ENCODE measurements at places on chromosomes 5 and 9. TPM values are rescaled to one million over a fixed set of nuclear protein-coding genes. Genes with fewer than 3 reads are reported as not detected.

- DNase-seq: no peak
Measured at GRCh38 chr5:149604321-149604720, 23.0 kb downstream of the ARHGEF37 start.

SLC6A18 gene
- total RNA-seq: not detected

DNA sequence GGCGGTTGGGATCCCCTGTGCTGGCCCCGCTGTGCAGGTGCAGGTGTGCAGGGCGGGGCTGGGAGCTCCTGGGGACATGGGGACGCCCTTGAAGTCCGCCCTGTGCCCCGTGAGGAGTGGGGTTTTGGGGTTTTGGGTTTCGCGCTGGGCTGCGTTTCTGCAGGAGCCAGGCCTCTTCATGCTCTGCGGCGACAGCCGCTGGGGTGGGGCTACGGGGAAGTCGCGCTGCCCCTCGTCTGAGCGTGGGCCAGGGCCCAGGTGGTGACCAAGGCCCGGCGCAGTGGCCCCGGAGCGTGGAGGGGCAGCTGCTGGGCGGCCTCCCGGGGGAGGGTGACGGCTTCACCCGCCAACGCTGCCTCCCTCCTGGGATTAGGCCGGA is 47.8 kb upstream of the IRX4 start:
- no peak for DNase-seq

DNA sequence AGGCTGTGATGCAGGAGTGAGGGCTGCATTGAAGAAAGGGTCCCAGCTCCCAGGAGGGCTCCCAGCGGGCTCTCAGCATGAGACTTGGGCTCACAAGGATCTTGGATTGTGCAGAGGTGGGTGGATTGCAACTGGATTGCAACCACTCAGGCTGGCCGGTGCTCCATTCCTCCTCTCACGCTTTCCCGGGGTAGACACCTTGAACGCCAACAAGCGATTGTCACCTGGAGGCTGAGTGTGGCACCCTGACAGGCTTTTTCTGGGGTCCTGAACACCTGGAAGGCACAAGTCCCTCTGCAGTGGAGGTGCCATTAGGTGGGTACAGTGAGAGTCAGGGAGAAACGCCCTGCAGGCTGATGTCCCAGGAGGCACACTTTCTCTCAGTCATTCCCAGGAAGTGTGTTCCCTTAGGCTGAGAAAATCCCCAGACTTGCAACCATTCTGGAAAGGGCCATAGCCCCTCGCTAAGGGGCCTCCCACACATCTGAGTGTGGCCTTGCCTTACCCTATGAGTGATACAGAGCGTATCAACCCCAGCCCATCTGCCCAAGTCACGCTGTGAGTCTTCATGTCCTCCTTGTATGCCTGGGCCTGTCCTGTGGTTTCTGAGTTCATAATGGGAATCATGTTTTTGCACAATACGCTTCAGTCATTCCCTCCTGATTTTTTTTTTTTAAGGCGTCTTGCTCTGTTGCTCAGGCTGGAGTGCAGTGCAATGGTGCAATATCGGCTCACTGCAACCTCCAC is 488.1 kb downstream of the IRX1 start:
- no peak for DNase-seq

GRCh38 chr9:116337015-116337414 is 183.4 kb downstream of the PAPPA start:
- no peak for DNase-seq

TAF11L5 gene
- not detected for total RNA-seq

C9orf50 gene
- total RNA-seq: not detected

DNA sequence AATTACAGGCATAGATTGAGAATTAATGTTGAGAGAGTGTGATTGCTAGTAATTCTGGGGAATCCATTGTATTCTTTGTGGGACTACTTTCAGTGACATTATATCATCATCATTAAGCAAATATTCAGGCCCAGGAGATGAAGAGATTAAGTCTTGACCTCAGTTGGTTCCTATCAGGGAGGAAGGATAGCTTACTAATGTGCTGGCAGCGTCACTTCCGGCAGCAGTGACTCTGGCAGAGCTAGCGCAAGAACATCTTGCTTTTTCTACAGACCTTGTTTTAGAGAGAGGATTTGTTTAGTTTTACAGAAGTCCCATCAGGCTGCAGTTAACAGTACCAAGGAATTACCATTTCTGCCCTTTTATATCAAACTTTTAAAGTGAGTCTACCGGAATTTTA is 20.3 kb downstream of the OSTF1 start:
- no peak for DNase-seq

HSPA9 gene
- total RNA-seq: 481 TPM

CCDC69 gene
- 7.6 TPM for total RNA-seq

TMEM252 gene
- total RNA-seq: not detected

DNA sequence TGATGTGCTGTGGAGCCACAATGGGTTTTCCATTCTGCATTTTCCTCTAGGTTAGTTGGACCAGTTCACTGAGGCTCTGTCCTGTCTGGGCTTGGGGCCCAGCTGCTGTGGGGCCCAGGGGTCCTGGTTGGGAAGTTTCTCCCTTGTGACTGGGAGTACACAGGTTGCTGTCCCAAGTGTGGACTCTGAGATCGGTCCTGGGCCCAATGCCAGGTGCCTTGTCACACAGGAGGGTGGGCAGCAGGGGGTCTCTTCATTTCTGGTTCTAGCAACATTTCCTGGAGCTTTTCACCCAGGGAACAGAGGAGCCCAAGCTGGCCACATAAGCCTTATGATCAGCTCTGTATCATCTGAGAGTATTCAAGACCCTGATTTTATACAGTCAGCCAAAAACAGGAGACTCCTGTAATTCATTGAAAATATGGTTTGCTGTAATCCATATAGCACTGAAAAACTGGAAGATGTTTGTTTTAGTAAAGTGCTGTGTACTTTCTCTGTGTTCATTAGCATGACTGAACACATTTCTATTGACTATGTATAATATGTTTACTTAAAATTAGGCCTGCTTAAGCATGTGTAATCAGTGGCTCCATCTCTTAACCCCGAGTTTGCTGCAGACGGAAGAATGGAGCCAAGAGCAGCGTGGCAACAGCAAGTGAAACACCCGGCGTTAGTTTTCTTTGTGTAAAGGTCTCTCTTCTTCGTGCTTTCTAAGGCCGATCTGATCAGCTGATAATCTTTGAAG is 62.5 kb downstream of the MVB12B start:
- no peak for DNase-seq

SLC9A3 gene
- total RNA-seq: 4.0 TPM

DNA sequence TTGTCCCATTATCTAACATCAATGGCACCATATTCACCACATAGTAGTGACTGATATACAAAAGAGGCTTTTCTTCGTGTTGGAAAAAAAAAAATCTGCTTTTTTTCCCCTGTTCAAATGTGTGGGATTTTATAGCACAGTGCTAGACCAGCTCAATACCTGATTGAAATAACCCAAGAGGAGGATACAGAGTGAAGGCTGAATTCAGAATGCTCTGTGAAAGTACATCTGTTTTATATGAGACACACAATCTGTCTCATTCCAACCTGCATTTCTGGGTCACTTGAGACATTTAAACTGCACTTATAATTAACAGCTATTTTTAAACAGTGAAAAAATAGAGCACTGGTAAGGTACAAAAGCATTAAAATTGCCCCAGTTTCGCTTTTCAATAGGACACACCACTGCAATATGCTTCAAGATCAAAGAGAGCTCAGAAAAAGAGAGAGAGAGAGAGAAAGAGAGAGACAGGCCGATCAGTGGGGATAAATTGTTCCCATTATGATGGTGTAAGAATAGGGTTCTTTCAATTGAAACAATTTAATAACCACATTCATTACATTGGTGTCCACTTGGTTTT is 179.3 kb downstream of the NR2F1-AS1 start:
- no peak for DNase-seq

DNA sequence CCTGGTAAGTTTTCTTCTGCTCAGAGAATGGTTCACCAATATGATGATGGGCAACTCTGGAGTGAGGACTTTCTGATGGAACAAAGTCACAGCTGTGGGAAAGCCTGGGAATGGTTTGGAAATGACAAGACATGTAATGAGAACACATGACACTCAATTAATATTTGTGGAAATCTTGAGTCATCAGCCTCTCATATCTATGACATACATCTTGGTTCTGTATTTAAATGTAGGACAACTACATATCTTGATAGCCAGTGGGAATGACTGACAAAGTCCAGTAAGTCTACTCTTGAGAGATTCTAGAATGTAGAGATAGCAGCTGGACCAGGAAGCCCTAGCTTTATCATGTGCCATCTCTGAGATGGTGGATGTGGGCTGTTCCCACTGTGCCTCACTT is 85.5 kb downstream of the PALM2AKAP2 start:
- DNase-seq: no peak

- DNase-seq: no peak
Measured at GRCh38 chr9:77750284-77750683, 102.2 kb upstream of the GNA14 start.

GRCh38 chr9:125758986-125759763 is 12.0 kb downstream of the PBX3 start:
- DNase-seq: no peak

- DNase-seq: no peak
Measured at GRCh38 chr9:117218951-117219350, 195.9 kb downstream of the ASTN2 start.

GRCh38 chr9:87534957-87535356 is 37.3 kb downstream of the DAPK1 start:
- no peak for DNase-seq

DNA sequence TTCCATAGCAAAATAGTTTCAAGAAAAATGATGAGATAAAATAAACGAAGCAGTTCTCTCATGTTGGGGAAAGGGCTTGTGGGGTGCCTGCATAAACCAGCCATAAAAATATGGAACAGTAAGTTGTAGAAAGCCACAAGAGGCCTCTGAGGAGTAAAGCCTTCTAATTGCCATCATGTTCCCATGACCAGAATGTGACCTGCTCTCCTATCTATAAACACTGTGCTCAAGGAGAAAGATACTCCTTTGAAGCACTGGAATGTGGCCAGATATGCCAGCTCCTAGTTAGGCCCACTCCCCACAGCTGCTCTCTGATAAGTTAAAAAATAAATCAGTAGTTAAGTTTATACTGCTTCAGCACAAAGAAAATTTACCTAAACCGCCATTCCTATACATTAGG is 65.8 kb downstream of the SETX start:
- no peak for DNase-seq

ANP32B gene
- 454 TPM for total RNA-seq

DNA sequence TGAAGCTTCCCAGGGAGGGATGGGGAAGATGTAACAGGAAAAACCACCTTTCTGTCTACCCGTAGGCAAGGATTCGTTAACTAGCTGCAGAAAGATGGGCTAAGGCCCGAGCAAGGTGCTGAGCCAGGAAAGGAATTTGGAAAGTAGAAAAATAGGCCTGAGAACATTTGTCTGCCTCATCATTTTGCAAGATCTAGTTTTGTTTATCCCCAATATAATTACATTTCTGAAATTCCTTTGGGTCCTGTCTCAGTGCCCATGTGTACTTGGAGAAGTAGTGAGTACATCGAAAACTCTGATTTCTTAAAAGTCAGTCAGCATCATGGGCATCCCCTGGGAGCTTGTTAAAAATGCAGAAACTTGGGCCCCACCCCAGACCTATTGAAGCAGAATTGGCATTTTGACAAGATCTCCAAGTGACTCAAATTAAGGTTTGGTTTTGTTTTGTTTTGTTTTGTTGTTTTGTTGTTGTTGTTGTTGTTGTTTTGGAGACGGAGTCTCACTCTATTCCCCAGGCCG is 52.1 kb upstream of the CEMIP2 start:
- no peak for DNase-seq

DNA sequence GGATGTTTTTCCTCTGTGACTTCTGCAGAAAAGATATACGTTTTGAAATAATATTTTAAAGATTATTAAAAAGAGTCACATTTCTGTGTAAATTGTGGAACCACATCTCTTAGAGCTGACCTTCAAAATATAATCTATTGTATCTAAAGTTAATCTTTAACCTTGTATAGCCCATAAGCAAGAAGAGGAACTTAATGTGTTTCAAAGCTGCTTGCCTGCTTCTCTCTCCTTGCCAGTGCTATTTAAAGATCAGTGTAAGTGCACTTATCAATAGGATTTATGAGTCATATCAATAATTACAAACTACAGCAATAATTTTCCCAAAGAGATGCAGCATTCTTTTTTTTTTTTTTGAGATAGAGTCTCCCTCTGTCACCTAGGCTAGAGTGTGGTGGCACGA is 29.4 kb upstream of the GDA start:
- no peak for DNase-seq

- no peak for DNase-seq
Measured at GRCh38 chr9:92098638-92099037, 16.6 kb downstream of the SPTLC1 start.

GRCh38 chr5:117999939-118000549 is 988.3 kb downstream of the DTWD2 start:
- no peak for DNase-seq

TRIM36 gene
- 0.51 TPM for total RNA-seq

- DNase-seq: no peak
Measured at GRCh38 chr5:54794135-54794975, 191.0 kb downstream of the ESM1 start.

GRCh38 chr9:105441616-105442160 is 6.1 kb upstream of the FSD1L start:
- no peak for DNase-seq

DNA sequence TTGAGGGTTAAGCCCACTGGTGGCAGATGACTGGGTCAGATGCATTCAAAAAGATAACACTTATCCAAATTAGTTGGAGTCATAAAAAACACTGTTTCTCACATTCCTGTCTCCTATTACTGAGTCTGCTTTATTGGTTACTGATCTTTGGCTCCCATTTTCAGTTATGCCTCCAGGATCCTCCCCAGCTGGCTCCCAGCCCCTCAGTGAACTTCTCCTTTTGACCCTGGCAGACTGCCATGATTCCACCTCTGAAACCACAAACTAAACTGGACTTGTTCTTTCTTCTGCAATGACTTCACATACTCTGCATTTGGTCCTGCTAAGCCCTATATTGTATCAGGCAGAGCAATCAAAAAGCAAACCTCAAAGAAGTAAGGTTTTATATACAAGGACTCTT is 860.8 kb upstream of the DMAC1 start:
- DNase-seq: no peak

- DNase-seq: no peak
Measured at GRCh38 chr5:54081415-54081814, 229.0 kb downstream of the ARL15 start.

GRCh38 chr9:37617161-37617560 is 24.8 kb upstream of the TOMM5 start:
- DNase-seq: no peak

GRCh38 chr9:34203992-34204635 is 25.3 kb downstream of the UBAP1 start:
- no peak for DNase-seq

- no peak for DNase-seq
Measured at GRCh38 chr5:56876327-56876726, 33.1 kb upstream of the SETD9 start.

Measured in K562 (cell line).